AG09309 (cell line): ENCODE measurements at places on chromosomes 2 and 18.
A peak's percentile ranks its signal among the peaks of the same experiment; 100 is the strongest.

- no peak for DNase-seq
These were observed 133.5 kb downstream of the GLI2 start for GRCh38 chr2:120869036-120869729.

DNA sequence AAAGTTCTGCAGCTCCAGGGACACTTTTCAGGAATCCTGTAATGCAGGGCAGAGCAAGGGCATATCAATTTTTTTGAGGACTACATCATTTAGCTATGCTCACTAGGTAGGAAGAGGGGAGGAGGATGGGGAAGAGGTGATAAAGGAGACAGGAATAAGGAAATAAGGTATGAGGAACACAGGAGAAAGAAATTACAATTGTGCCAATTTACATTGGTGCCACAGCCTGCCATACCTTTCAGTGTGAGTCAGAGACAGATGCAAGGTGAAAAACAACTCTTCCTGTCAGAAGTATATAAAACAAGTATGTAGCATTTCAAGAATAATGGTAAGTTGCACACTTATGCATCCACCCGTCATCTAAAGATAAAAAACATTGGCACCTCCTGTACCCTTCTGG lies 5.4 kb upstream of the MRPS9 start:
- no peak for DNase-seq

DNA sequence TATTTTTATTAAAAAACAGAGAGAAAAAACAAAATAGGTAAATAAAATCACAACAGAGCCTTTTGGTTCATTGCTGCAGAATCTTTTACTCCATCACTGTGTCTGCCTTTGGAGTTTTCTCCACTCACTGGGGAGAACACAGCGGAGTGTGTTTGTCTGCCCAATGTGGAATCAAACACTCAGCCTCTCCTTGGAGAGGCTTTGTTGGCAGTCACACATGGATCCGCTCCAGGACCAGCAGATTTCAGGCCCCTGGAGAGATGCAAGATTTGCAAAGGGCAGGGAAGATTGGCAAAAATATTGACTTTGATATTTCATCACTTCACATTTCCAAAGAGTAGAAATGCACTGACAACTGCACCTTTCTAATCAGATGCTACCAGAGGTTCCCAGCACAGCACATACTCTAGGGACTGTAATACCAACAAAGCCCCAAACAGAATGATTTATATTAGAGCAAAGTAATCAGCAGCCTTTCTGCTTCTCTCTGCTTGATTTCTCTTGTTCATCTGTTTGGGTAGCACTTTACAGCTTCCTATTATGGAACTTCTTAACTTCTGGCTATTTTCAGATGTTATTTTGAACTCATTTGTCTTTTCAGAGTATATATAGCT lies 1898.8 kb upstream of the PIK3C3 start:
- no peak for DNase-seq

GRCh38 chr2:196442211-196442610 lies 197.3 kb upstream of the CCDC150 start:
- no peak for DNase-seq

GRCh38 chr2:75896779-75897366 lies 186.2 kb upstream of the GCFC2 start:
- no peak for DNase-seq

GRCh38 chr18:74012954-74013630 lies 134.5 kb downstream of the FBXO15 start:
- no peak for DNase-seq

DNA sequence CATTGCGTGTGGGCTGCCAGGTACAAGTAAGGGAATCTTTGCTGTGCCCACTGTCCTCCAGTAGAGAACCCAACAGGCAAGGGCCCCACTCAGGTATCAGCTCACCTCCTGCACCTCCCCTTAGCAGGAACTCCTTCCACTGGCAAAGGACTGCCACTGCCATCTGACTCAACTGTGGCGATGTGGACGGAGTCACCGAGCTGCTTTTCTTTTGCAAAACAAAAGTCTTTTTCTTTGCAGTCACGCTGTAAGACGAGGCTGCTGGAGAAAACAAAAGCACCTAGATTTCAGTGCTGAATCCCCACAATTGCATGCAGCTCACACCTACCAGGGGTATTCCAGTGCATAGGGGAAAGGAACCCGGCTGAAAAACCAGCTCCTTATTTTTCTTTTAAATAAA lies 7.9 kb downstream of the MTERF4 start:
- no peak for DNase-seq

DNA sequence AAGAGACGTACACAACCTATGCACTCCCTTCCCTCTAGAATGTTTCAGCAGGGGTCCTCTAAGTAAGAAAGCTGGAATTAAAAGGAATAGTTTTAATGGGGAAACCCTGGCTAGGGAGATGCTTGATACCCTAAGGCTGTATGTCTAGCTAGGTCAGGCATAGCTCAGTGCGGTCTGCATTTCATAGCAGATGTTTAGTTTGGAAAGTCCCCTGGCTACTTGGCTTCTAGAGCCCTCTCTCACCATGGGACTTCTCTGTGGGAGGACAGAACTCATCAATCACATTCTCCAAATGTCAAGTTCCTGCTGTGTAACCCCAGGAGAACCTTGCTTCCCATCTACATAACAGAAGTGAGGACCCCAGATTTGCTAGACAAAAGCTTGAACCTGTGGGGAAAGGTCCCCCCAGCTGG lies 24.1 kb upstream of the ANXA4 start:
- DNase-seq, result no peak

DNA sequence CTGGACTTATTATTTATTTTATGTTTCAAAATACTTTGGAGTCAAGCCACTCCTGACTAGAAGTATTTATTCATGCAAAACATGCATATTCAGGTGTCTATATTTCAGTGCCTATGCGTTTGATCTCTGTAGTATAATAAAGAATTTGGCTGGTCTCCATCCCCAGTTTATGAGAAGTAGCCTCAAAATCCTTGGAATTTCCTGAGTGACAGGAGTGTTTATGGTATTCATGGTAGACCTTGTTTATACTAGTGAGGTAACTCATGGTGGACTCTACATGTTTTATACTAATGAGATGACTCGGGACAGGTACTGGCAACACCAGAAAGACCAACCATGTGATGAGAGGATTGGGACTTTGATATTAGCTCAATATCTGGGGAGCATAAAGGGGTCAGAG lies 43.9 kb upstream of the CSRNP3 start:
- no peak for DNase-seq

GRCh38 chr2:72274380-72274797 lies 126.7 kb upstream of the CYP26B1 start:
- no peak for DNase-seq

GRCh38 chr2:120885321-120885720 lies 149.7 kb downstream of the GLI2 start:
- no peak for DNase-seq

- DNase-seq, result peak; percentile 51
These were observed 73.9 kb downstream of the NEDD4L start for GRCh38 chr18:58117786-58118403.

DNA sequence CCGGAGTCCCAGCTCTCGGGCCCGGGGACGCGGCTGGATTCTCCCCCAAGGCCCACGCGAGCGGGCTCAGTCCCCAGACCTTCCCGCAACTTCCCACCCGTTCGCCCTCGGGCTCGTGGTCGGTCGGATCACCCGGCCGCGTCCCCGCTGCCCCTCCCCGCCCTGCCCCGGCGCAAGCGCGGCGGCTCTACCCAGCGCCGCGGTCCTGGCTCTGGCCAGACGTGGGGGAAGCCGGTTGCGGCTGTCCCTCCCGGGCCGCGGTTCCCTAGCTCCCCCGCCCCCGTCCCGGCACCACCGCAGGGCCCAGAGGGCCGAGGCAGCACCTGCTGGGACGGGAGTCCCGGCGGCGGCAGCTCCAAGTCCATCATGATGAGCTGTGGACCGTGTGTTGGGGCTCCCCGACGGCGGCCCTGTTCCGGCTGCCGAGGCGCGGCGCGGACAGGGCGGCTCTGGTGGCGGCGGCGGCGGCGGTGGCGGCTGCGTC lies 276 bp downstream of the NFE2L2 start:
- no peak for DNase-seq
